ENCODE measurements at places on chromosomes 11 and 22.

DNA sequence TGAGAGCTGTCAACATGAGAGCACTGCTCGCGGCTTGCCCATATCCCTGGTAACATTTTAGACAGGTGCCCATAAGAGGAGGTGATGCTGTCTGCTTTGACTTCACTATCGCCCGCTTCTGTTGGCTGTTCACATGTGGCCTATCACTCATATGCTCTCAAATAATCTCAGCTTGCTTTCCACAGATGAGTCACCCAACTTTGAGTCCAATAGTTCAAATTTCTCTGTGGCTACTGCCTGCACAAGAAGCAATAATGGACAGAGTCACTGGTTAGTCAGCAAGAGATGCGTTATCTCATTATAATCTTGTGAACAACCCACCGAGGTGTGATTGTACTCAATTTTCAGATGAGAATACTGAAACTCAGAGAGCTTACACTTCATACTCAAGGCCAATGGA lies 1714.1 kb downstream of the LRRC4C start:
- no peak for DNase-seq

GRCh38 chr22:17997456-17997855 lies 26.9 kb downstream of the MICAL3 start:
- no peak for DNase-seq

DNA sequence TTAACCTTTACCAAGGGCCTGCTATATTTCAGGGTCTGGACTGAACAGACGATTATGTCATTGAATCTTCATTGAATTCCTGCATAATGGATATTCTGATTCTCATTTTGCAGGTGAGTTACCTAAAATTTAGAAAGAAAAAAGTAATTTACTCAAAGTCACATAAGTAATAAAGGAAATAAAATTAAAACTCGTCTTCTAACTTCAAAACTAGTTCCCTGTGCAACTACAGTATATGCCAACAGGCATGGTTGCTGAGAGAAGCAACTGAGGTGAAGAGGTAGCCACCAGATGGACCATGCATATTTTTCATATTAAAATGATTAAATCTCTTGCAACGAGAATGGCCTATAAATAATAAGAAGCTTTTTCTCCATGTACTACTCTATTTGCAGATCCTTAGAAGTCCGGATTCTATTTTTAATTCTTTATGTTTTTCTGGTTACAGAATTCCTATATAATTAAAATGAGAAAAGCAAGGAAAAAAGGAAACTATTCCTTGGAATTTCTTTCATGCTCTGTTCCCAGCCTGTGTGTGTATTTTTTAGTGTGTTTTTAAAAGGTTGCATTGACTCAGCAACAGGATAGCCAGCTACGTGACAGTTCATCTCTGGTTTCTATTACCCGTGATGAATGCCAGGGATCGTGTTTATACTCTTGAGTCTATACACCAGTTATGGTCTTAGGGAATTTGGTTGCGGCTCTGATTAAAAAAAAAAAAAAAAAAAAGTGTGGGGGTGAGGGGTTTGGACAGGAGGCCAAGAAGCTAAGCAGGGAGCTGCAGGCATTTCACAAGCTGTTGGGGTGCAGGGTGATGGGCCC lies 186.8 kb downstream of the ETS1 start:
- no peak for DNase-seq

DNA sequence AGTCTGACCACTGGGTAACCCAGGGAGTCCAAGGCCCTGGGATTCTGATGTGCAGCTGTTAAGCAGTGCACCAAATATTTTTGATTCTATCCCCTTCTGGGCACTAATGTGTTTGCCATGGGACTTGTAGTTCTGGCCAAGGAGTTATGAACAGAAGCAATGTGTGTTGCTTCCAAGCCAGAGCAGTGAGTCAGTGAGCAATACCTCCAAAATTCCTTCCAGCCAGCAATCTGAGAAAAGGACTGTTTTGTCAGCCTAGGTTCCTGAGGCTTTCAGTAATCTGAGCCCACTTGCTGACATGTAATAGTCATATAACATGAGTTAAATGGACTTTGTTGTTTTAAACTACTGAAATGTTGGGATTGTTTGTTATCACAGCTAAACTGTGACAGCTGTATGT lies 311.4 kb downstream of the NELL1 start:
- no peak for DNase-seq

DNA sequence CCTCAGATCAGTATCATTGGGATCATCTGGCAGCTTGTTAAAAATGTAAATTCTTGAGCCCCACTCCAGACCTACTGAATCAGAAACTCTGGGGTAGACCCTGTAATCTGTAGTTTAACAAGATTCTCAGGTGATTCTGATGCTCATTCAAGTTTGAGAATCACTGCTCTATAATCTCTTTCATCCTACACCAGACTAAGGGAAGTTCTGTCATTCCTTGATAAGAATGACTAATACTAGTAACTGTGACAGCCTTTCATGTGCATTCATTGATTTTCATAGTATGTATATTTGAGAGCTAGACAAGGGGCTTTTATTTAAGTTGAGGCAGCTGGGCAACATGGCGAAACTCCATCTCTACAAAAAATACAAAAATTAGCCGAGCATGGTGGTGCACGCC lies 30.0 kb downstream of the NAT10 start:
- no peak for DNase-seq

- DNase-seq = no peak
Observed at GRCh38 chr11:554428-555226, 5.9 kb downstream of the LMNTD2 start.

GRCh38 chr11:26947379-26947844 lies 46.5 kb upstream of the FIBIN start:
- DNase-seq = peak; percentile 21

DNA sequence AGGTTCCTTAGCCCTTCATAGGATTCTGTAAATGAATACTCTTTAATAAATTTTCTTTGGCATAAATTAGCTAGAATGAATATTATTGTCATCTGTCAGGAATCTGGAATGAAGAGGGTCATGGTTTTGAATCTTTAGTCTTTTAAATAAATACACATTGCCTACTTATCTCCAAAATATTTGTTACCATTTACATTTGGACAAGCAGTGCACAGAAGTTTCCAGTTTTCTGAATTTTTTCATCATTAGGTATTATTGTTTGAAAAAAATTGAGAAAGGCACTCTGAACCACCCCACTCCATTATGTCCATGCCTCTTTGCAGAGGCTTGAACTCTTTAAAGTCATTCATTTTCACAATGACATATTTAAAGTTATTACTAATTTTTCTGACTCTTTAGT lies 549.0 kb upstream of the LUZP2 start:
- DNase-seq = no peak

DNA sequence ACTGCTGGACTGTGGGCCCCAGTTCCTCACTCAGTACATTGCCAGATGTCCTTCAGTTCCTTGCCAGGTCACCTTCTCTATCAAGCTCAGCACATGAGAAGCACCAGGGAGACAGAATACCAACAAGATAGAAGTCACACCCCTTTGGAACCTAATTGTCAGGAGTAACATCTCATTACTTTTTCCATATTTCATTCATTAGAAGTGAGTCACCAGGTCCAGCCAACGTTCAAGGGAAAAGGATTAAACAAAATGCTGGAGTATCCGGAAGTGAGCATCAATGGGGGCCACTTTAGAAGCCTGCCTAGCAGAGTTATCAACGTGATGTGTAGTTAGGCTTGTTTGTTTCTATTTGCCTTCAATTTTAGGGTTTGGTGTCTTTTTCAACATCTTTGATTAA lies 569.3 kb downstream of the MIAT start:
- DNase-seq = no peak

DNA sequence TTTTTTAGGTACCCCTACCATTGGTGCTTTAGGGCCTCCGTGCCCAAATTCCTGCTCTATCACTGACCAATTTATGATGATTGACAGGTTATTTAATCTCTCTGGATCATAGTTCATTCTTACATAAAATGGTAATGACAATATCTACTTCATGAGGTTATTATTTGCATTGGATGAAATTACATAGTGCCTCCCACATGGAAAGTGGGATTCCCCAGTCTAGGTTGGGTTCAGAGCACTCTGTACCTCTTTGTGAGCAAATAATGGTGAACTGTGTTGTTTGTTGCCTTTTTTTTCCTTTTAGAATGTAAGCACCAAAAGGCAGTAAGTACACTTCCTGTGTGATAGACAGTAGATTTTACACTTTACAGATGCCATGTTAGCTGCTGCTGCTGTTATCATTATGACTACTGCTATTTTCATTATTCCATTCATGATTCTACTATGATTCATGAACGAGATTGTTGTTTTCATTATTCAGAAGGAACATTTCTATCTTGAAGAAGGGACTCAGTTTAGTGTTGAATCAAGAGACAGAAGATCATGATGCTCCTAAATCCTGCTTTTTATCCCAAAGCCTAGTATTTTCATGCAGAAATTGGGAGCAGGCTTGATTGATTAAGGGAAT lies 100.8 kb downstream of the ALX4 start:
- no peak for DNase-seq

DNA sequence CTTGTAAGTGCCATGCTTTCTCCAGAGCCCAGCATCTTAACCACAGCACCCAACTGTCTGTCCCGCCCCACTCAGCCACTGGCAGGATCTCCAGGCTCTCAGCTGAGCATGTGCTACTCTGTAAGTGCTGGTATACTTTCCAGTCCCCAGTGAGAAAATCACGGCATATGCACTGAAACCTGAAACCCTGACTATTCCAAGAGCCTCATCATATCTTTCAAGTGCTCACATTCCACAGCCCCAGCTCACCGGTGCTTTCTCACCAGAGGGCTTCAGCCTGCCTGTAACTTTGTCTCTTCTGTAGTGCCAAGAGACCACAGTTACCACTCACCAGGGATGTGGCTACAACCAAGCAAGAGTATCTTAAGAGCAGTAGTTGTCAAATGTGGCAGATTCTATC lies 24.4 kb upstream of the PAMR1 start:
- DNase-seq = peak; percentile 59

- no peak for DNase-seq
Observed at GRCh38 chr11:108960501-108960900, 295.6 kb downstream of the DDX10 start.

- no peak for DNase-seq
Observed at GRCh38 chr22:30031328-30031727, 48.9 kb upstream of the HORMAD2 start.

DNA sequence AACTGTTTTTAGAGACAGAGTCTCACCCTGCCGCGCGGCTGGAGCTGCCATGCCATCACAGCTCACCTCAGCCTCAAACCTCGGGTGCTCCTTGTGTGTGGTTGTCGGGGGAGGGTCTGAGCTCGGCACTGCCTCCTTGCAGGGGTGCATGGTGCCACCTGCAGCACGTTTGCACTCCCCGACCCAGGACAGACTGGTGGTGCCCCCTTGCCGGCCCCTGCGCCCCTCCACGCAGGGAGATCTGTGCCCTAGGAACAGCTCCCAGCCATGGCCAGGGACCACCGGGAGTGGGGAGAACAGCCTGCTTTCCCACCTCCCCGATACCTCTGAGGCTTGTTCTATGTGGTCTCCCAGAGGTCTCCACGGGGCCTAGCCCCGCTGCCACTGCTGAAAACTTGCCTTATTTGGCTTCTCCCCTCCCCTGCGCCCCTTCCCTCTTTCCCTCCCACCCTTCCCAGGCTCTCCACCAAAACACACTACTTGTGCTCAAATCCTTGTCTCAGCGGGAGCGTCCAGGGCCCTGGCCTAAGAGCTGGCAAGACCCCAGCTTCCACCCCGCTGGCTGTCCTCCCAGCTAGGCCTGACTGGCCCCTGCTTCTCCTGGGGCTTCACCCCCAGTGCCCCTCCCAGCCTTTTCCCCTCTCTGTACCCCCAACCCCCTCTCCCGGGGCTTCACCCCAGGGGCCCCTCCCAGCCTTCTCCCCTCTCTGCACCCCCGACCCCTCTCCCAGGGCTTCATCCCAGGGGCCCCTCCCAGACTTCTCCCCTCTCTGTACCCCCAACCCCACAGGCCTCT lies 13.4 kb upstream of the TPCN2 start:
- DNase-seq = no peak

DNA sequence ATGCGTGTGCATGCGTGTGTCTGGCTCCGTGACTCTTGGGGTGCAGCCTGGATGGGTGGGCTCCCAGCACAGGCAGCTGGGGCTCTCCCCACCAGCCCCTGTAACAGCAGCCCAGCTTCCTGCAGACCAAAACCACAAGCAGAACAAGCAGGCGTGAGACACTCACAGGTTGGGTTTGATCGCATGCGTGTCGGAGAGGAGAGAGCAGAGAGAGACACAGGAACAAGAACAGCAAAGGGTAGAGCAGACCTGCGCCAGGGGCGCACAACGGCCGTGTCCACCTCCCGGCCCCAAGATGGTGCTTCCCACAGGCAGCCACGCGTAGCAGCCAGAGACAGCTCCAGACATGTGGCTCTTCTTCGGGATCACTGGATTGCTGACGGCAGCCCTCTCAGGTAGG lies at the start of gene CD6:
TSS of gene CD6 (plus strand) at position 161 of the 400 bp plus-strand sequence. CDS start at position 347, 186 bp downstream.
- DNase-seq = no peak

- no peak for DNase-seq
Observed at GRCh38 chr11:86518211-86518610, 143.5 kb downstream of the CCDC81 start.

DNA sequence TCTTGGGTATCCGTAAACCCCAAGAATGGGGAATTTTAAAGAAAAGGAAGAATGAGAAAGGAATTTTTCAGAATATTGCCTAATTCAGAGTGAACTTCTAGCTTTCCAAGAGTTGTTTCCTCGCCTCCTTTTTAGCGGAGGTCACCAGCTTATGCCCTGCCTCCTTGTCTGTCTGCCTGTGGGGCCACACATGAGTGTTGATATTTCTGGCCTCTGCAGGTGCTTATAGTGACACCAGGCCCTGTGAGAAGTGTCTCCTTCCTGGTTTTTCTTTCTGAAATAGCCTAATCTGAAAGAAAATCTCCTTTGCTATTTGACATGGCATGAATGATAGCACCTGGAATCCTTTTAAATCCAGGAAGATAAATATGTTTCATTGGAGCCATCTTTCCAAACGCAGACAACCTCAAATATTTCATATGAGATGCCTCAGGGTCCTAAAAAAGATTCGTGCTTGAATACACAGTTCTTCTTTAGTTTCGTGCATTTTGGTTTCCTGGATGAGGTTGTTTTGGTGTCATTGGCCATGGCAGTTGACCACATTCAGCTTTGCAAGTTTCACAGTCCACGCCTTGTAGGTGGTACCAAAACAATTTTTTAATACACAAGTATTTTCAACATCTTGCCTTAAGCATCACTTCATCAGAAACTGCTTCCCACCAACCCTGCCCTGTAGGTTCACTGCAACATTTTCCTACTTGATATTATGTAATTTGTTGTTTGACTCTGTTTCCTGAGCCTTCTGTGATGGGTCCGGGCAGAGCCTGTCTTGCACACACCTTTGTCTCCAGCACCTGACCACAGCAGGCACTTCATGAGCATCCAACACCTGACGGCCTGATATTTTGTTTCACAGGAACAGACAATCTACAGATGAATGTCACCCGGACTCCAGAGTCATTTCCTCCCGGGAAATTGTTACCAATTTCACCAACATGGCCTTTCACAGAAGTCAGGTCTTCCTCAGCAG lies 159.4 kb downstream of the C11orf91 start:
- no peak for DNase-seq

DNA sequence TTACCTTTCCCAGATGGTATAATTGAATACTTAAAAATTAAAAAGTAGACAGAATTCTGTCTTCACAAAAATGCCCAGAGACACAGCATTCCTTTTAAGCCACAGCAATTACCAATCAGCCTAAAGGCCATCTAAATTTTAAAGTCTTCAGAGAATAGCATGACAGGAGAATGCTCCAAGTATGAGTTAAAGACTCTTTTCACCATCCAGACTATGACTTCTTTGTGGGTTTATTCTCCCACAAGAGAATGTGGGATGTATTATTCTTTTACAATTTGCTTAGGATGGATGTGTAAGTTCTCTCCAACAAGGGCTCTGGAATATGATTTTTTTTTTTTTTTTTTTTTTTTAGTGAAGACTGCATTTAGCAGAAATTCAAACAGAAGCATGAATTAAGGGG lies 249.9 kb downstream of the TTC28 start:
- no peak for DNase-seq

- DNase-seq = no peak
Observed at GRCh38 chr11:128022007-128022368, 565.4 kb downstream of the ETS1 start.
